ENCODE measurements at places on chromosomes 7 and 10.

GRCh38 chr7:33262476-33262875 lies 133.1 kb downstream of the BBS9 start:
- DNase-seq, result peak; percentile 31

- DNase-seq, result no peak
Observed at GRCh38 chr10:26215935-26216584, 514 bp upstream of the GAD2 start.

DNA sequence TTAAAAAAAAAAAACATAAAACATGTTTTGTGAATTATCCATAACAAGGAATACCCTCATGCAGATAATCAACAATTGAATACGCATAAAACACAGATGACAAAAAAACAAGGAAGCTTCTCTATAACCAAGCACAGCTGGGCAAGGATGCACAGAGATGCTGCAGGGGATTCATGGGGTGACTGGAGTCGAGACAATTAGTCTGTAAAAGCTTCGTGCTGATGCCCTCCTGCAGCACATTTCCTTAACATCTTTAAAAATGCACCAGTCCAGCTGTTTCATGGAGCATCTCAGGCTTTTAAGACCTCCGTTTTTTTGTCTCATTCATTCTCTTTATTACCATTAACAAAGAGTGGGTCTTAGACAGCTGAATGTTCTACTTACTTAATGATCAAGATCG lies 794.0 kb upstream of the C7orf33 start:
- no peak for DNase-seq

GRCh38 chr7:134900166-134900982 lies 85.9 kb upstream of the AGBL3 start:
- DNase-seq, result no peak

DNA sequence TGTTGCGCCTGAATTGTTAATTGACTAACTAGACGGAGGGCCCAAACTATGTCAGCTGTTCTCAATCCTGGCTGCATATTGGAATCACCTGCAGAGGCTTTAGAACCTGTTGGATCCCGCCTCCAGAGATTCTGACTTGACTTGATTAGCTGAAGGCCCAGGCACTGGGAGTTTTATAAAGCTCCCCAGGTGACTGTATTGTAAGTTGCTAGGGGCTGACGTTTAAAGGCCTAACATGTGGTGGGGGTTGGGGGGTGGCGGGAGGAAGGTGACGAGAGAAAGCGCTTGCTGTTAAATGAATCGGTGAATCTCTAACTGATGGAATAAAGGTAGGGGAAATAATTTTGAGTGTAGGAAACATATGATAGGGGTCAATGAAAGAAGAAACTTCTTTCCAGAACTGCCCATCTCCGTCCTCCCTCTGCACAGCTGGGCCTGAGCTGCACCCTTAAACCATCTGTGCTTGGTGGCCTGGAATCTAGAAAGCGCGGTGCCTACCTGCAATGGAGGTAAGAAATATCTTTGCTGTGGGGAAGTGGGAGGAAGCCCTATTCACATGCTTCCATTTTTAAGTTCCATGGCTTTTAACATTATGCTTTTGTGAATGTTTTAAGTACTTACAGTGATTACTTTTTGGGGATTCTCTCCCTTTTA lies 225.0 kb upstream of the FAM3C start:
- no peak for DNase-seq

GRCh38 chr7:82623812-82624211 lies 180.2 kb upstream of the CACNA2D1 start:
- DNase-seq, result no peak

- no peak for DNase-seq
Observed at GRCh38 chr7:129781928-129782817, 170.6 kb downstream of the UBE2H start.

DNA sequence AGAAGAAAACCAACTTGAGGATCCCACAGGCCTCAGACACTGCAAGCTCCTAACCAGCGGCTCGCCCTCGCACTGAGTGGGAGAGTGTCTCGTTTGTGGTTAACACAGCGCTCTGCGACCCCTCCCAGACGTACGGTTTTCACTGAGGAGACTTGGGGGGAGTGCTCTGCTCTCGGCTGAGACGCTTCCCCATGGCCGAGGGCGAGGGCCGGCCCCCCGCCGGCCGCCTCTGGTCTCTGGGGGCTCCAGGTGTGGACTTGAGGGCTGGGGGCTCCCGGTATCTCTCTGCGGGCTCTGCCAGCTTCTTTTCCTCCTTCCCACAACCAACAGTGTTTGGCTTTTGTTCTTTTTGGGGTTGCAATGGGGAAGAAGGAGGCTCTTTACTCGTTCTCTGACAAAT lies 118.7 kb downstream of the LARP4B start:
- DNase-seq, result no peak

- no peak for DNase-seq
Observed at GRCh38 chr7:8379264-8379663, 54.1 kb upstream of the NXPH1 start.

- no peak for DNase-seq
Observed at GRCh38 chr7:19853261-19853832, 79.9 kb upstream of the TMEM196 start.

- DNase-seq, result no peak
Observed at GRCh38 chr7:27241189-27242056, 1.2 kb upstream of the EVX1 start.

DNA sequence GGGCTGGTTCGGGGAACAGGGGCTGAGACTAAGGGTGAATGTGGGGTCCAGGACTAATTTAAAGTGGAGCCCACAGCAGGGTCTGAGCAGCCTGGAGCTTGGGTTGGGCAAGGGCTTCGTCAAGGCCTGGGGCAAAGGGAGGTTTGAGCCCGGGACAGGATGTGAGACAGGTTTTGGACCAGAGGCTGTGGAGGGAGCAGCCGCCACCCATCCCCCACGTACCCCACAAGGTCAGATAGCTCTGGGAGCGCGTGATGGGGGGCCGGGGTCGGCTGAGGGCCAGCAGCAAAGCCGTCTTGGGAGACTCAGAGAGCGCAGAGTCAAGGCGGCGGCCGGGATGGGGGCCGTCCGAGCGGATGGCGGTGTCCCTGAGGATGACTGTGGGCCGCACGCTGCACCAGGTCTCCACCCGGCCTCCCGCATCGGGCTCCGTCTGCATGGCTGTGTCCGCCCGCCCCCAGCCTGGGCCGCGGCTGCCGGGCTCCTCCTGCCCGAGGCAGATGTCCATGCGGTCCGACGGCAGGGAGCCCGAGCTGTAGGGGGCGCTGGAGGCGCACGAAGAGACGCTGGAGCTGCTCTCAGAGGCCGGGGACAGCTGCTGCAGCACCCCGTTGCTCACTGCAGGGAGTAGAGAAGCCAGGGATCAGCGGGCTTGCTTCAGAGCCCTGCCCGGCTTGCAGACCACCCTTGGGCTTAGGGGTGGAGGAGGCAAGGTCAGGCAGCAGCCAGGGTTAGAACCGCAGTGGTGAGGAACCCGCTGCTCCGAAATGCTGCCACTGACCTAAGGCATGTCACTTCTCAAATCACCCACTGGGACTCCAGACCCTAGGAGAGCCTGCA lies 12.1 kb downstream of the PDZD7 start:
- peak; percentile 87 for DNase-seq

GRCh38 chr10:70907637-70908405 lies 19.5 kb upstream of the PCBD1 start:
- DNase-seq, result no peak

- no peak for DNase-seq
Observed at GRCh38 chr7:105060923-105061322, 46.9 kb downstream of the KMT2E start.

- DNase-seq, result peak; percentile 45
Observed at GRCh38 chr10:84429926-84430520, 101.6 kb downstream of the CCSER2 start.

DNA sequence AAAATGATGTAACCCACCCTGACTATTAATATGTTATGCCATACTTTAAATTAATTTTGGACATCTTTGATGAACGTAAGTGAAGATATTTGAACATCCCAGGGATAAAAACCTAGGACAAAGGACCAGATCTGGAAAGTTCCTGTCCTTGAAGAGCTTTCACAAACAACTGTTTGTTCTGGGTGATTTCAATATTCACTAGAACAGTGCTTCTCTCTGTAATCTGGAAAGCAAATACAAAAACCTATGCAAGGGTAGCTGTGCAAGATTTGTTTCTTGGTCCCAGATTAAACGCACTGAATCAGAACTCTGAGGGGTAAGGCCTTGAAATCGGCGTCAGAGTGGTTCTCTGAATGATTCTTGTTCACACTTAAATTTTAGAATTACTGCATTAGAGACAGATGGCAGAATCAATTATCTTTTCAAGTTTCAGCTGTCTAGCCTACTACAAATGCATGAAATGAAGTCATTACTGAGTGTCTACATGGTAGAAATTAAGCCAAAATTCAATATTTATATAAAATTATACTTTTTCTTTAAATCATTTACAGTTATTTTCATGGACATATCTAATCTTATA lies 69.6 kb upstream of the CSTF2T start:
- no peak for DNase-seq

- no peak for DNase-seq
Observed at GRCh38 chr10:88833723-88834122, 17.9 kb downstream of the ANKRD22 start.

GRCh38 chr10:64014281-64014680 lies 493.1 kb downstream of the REEP3 start:
- DNase-seq, result no peak

DNA sequence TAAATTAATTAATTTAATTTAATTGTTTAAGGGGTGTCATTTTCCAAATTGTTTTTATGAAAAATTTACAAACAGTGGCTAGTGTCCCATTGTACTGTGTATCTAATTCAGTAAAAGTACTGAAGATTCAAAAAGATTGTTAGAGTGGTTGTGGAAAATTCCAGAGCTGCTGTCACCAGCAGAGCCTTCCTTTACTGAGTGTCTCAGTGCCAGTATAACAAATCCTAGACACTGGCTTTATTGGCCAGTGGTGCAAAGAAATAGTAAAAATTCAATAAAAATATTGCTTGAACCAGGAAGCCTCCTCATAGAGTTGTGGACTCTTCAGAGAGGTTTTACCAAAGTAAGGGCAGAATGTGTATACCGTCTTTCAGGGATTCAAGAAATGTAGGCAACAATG lies 23.1 kb upstream of the HERPUD2 start:
- no peak for DNase-seq

DNA sequence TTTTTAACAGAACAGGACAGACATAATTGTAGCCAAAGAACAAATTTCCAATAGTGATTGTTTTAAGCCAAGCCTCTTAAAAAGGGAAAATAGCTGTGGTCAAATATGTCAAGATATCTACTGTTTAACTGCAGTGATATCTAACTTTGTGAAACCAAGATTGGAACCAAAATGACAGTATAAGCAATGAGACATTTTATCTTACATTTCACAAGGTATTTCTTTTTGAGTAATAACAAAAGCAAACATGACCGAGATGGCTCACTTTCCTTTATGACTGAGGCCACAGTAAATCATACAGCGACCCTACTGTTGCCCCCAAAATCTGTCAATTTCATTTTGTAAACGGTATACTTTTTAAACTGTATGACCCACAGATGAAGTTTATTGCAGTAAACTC lies 215.8 kb downstream of the MLLT10 start:
- DNase-seq, result no peak

GRCh38 chr7:86913709-86914108 lies 145.7 kb downstream of the ELAPOR2 start:
- no peak for DNase-seq
